ENCODE measurements at places on chromosomes 3 and 15. TPM values are rescaled to one million over a fixed set of nuclear protein-coding genes. Genes with fewer than 3 reads are reported as not detected.

Gene CYP11A1
- total RNA-seq = not detected

DNA sequence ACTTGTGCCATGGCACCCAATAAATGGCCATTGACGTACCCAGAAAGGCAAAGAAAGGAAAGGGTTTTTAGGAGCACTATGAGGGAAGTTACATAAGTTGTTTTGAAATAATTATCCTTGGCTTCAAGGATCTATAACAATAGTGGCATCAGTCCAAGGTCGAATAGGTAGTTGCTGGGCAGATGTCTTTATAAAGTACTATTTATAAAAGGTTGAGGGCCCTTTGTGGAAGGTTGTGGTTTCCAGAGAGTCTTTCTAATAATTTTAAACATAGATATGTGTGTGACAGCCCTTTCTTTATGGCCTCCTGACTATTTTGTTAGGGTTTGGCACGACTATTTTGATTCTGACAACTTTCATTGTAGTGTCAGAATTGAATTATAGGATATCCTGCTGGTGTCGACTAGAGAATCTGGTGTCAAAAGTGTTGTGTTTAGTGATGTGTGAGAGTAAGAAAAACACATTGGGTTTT, 260.5 kb downstream of the PYDC2 start:
- DNase-seq = no peak

Gene CPB1
- total RNA-seq = not detected

Gene SELENOT
- 119 TPM for total RNA-seq

- no peak for DNase-seq
Observed at GRCh38 chr15:73782344-73782959, 29.3 kb upstream of the INSYN1 start.

DNA sequence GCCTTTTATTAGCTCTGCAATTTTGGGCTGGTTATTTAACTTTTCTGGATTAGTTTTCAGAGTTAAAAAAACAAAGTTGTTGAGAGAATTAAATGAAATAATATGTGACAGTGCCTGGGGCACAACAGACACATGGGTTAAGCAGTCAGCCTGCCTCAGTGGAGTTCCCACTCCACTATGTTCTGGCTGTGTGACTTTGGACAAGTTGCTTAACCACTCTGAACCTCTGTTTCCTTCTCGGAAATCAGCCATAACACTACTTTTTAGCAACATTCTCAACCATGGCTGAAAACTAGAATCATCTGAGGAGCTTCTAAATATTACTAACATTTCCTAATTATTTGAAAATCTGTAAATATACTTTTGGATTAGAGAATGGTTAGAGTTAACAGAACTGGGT, 56.5 kb upstream of the SLC6A11 start:
- no peak for DNase-seq

Data from PC-3 (cell line).